ENCODE measurements at places on chromosomes 3 and 15. TPM values are rescaled to one million over a fixed set of nuclear protein-coding genes. Genes with fewer than 3 reads are reported as not detected.

The KLHL40 gene
- not detected for total RNA-seq

The AGBL1 gene
- 6.5 TPM for total RNA-seq

The UACA gene
- 39.9 TPM for total RNA-seq

The THAP10 gene
- total RNA-seq = 1.5 TPM

The NPTN gene
- total RNA-seq = 131 TPM

The RAB6B gene
- total RNA-seq = 7.4 TPM

The CP gene
- 3.4 TPM for total RNA-seq

The CHRNA3 gene
- total RNA-seq = not detected

The CACNA2D2 gene
- total RNA-seq = 119 TPM

The CASR gene
- 0.20 TPM for total RNA-seq

The CHD2 gene
- total RNA-seq = 161 TPM

The PRICKLE2 gene
- 37.2 TPM for total RNA-seq

The SSUH2 gene
- total RNA-seq = not detected

The NR1I2 gene
- not detected for total RNA-seq

The RARRES1 gene
- 41.5 TPM for total RNA-seq
